ENCODE measurements at places on chromosomes 5 and 9.

GRCh38 chr9:37417252-37417803 is 5.2 kb upstream of the GRHPR start:
- no peak for DNase-seq

DNA sequence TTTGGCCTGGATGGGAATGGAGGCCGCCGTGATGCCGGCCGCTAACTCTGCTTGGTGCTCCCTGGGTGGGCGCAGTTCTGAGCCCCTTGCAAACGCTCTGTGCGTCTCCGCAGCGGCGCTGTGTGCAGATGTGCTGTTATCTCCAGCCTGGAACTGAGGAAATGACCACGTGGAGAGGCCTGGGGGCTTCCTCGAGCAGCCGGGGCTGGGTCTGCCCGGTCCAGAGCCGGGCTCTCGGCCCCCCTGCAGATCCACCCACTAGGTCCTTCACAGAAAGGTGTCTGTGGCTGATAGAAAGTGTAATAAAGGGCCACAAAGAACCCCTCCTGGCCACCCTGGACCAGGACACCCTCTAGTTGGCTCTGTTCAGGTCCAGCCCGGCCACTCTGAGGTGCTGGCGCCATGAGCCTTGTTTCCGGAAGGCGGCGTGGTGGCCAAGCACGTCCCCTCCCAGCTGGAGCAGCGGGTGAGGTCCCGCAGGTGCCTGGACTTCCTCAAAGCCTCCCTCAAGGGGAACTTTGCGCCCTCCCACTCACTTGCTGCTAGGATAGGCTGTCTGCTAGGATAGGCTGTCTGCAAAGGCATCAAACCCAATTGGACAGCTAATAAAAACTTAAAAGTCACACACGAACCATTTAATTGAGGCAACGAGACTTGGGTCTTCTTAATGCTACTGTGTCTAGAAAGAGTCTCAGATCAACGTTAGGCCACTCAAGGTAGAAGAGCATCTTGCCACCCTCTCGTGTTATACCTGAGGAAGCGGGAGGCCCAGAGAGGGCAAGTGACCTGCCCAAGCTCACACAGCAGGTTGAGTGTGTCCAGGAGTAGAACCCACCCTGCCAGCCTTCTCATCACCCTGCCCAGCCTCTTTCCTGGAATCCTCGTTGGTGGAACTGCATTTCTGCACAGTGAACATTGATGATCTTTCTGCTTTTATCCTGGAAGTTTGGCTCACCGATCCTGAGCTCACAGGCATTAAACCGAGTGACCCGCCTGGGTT is 109.3 kb upstream of the FCN2 start:
- DNase-seq: no peak

GRCh38 chr9:121597698-121598166 is 53.7 kb upstream of the DAB2IP start:
- DNase-seq: no peak

DNA sequence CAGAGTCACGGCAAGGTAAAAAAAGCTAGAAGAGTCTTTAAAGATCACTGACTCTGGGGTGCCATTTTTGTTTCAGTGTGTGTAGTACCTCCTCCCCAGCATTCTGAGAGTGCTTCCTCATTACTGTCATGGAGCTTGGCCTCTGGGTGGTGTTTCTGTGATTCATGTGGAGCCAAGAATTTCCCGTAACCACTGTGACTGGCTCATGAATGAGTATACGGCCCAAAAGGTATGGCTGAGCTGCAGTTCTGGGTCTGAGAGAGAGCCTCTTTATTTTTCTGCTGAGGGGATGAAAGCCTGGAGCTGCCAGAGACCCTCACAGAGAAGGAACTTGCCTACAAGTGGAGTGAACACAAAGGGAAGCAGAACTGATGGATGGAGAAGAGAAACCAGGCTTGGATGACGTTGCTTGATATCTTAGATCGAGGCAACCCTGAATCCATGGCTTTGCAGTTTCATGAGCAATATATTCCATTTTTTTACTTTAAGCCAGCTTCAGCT is 85.6 kb downstream of the PTTG1 start:
- DNase-seq: no peak

DNA sequence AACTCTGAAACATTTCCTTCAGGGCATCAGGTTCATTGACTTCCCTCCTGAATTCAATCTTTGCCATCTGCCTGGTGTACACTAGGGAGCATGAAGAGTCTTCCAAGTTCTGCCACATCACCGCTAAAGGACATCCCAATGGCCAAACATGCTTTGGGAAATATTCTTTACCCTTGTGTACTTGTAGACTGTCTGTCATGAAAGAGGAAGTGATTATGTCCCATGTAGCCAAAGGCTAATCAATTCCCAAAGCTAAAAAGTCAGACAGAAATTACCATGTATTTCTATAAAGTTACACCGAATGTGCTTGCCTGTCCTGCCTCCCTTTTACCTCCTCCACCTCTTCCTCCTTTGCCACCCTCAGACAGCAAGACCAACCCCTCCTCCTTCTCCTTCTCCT is 28.9 kb upstream of the RECK start:
- DNase-seq: no peak

GRCh38 chr9:82418334-82418733 is 429.8 kb downstream of the SPATA31D1 start:
- no peak for DNase-seq

DNA sequence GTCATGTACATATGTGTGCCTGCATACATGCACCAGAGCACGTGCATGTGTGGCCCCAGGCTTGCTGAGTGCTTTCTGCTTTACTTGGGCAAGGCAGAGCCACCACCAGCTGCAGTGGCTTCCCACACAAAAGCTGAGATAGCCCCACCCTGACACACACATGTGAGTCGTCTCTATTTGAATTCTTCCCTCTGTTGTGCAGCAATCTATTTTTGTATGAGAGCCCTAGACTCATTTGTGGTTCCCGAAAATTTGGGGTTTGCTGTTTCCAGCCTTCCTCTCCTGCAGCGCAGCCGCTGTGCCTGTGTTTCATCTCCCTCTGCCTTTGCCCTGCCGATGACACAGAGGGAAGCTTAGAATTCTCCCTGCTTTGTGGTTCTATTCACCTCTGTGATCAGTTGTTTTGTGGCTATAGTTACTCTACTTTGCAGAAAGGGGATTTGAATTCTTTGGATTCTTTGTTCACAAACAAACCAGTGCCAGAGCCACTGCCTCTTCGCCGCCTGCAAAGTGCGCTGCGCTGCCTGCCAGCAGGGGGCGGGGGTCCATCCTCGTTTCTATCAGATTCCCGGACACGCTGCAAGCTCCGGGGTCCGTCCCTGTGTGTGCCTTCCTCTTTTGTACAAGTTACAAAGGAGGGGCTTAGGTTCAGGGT is 95.8 kb upstream of the DAP start:
- DNase-seq: no peak

DNA sequence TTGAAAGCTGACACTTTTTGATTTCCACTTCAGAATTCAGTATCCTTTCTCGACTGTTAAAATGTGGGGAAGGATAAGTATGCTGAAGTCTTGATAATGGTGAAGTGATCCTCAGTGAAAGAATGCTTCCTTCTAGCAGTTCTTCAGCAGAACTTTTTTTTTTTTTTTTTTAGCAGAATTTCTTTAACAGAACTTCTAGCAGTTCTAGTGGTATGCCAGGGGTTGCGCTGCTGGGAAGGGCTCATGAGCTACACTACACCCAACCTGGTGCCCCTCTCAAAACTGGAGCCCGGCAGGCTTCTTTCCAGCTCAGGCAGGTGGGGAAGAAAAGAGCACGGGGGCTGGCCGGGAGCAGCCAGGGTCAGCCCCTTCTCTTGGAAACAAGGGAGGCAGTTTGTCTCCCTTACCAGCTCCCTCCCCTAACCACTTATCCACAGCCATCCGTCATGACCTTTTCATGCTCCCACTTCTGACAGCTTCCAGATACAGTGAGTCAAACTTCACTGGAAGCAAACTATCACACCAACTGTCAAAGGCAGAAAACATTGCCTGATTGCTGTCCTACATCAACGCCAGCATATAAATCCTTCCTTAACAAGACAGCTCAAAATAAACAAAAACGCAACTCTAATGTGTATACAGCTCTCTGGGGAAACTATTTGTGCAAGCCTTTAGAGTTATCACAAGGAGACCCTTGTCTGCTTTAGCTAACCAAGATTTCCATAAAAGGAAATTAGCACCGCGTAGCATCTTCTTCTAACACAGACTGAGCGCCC is 211.5 kb downstream of the GAPVD1 start:
- DNase-seq: no peak

All from forelimb muscle (tissue), 1 donor.